Muscle of leg (tissue), 16 donors: ENCODE measurements at places on chromosomes 12 and 14. TPM values are rescaled to one million over a fixed set of nuclear protein-coding genes. Genes with fewer than 3 reads are reported as not detected.
A peak's percentile ranks its signal among the peaks of the same experiment; 100 is the strongest.

DNA sequence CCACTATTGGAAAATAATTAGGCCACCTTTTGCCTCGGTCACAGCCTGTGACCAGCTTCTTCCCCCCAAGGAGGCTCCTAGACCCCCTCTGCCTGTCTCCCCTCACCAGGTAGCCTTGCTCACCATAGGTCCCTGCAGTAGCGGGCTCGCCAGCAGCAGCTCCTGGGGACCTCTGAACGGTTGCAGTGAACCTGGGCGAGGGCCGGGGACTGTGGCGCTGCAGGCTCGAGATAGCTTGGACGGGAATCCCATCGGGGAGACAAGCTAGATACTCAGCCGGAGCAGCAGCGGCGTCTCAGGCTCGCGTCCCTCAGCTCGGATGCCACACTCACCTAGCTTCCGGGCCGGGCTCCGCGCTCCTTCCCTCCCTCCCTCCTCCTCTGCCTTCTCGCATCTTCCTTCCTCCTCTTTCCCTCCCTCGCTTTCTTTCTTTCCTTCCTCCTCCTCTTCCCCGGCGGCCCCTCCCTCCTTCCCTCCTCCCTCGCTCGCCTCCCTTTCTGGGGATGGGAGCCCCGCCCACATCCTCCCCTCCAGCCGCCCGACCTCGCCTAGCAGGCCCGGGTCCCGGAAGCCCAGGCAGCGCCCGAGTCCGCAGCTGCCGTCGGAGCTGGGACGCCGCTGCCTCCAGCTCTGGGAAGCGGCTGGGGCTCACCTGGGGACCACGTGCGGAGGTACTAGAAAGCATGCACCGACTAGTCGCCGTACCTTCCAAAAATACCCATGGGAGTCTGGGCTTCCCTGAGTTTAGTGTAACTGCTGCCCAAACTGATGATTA, at the start of gene BMP4:
TSS of gene BMP4 (minus strand) at position 399 of the 775 bp plus-strand sequence. CDS start 4,603 bp downstream, outside the sequence.
- peak; percentile 96 for DNase-seq

GRCh38 chr12:47824198-47824597, 4.5 kb upstream of the HDAC7 start:
- DNase-seq, result no peak

- no peak for DNase-seq
Measured at GRCh38 chr12:103586132-103586531, 941 bp upstream of the STAB2 start.

GRCh38 chr12:52284562-52285171, 6.7 kb downstream of the KRT81 start:
- no peak for DNase-seq

DNA sequence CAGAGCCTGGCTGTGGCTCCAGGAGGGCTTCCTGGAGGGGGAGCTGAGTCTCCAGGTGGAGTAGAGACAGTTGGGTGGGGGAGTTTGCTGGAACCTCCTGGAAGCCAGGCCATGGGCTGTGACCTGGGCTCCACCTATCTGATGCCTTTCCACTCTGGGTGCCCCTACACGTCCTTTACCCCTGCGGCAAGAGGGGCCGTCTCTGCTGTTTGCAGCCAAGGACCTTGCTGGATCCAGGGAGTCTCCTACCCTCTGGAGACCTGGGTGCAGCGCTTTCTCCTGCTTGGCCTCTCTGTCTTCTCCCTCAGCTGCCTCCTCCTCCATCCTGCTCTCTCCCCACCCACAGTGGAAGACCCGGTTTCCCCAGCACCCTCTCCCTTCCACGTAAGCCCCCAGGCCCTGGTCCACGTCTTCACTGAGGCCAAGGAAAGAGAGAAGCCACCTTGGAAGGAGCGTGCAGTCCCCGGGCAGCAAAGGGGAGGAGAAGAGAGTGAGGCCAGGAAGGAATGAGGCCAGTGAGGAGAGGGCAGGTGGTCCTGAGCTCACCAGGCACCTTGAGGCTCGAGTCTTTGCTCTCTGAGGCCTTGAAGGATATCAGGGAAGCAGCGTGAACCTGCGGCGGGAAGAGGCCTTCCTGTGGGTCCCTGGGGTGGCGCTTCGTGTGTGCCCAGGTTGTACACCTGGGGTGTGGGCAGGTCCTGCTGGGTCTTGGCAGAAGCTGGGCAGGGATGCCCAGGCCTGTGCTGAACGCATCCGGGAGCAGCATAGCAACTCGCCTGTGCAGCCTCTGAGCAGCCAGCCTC, 294.3 kb upstream of the RTL1 start:
- no peak for DNase-seq

DNA sequence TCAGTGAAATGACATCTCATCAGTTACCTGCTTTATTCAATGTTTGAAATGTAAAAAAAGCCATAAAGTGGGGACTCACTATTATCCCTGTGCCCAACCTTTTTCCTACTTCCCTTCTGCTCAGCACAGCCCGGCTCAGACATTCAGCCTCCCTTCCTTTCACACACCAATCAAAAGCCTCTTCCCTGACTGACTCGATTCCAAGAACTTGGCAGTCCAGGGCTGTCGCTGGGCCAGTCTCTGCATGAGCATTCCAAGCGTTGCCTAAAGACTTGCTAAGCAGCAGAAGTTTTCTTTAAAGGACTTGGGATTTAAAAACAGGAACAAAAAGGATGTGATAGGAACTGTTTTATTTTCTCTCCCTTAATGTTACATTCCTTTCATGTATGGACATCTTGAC, 22.7 kb downstream of the ITPR2 start:
- peak; percentile 83 for DNase-seq

DNA sequence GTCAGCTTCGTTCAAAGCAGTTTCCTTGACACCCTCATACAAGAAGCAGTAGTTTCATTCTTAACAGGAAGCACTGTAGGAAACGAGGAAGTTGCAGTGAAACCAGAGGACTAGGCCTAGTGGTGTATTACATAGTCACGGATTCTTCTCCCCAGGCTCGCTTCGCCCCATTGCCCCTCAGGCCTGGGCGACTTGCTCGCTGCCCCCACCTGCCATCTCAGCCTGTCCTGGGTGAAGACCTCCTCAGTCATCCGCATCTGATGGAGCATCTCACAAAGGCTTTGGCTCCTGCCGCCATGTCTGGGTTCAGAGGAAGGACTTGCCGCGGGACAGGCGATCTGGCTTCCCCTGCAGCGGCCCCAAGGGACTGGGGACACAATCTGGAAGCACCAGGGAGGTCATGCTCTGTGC, 93.5 kb downstream of the LMNTD1 start:
- DNase-seq, result peak; percentile 22

- no peak for DNase-seq
Measured at GRCh38 chr14:106039400-106039799, 513.0 kb downstream of the TMEM121 start.

- DNase-seq, result no peak
Measured at GRCh38 chr12:124082687-124083086, 109.7 kb downstream of the ZNF664 start.

- DNase-seq, result peak; percentile 15
Measured at GRCh38 chr14:90455100-90455571, 58.3 kb downstream of the CALM1 start.

Gene CATSPERB
- polyA plus RNA-seq, result 0.06 TPM

Gene NDRG2
- polyA plus RNA-seq, result 203 TPM

Gene RNASE1
- 259 TPM for polyA plus RNA-seq
